Hindlimb muscle (tissue), 1 donor: ENCODE measurements at places on chromosomes 2 and 18.

GRCh38 chr2:123502931-123503330 is 522.2 kb upstream of the CNTNAP5 start:
- no peak for DNase-seq

DNA sequence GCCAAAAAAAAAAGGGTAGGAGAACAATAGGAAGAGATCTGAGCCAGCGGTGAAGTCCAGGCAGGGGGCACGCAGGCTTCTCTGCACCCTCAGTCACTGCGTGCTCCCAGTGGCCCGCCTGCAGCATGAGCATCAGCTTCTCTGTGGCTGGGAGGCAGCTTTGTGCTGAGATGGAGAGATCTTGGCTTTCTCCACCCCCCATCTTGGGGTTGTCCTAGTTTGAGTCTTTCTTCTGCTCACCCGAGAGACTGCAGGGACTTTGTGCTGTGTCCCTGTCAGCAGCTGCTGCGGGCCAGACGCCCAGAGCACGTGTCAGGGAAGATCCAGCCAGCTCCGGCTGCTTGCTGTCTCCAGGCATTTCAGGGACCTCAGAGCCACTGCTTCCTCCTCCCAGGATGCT is 20.3 kb downstream of the TRAPPC12 start:
- DNase-seq, result peak; percentile 67

DNA sequence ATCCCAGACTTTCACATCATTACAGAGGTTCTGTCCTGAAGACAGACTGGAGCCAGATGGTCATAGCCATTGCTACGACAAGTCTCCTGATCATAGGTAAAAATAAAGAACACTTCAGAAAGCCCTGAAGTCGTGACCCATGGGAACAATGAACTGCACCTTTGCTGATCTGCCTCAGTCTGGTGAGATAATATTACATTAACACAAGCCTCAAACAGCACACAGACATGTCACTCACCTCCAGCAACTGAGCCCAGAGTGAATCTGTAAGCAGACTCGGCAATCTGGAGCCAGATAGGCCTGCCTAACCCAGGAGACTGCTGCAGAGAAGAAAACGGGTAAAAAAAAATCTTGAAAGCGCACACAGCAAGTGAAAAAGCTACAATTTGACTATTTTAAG is 79.2 kb downstream of the SLC25A12 start:
- no peak for DNase-seq

DNA sequence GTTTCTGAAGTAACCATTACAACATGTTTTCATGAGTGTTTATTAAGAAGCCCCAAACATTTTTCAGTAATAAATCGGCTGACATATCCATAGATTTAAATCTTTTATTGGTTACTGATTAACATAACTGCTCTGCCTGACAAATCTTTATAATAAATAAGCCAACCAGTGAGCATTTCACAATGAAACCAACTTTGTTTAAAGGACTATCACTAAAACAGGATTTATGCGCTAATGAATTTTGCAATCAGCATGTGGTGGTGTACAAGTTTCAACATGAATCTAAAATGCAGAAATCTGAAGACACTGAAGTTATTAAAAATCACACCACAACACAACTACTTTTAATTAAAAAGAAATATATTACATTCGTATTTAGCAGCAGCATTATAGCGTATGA is 166.7 kb downstream of the MEIS1 start:
- no peak for DNase-seq

DNA sequence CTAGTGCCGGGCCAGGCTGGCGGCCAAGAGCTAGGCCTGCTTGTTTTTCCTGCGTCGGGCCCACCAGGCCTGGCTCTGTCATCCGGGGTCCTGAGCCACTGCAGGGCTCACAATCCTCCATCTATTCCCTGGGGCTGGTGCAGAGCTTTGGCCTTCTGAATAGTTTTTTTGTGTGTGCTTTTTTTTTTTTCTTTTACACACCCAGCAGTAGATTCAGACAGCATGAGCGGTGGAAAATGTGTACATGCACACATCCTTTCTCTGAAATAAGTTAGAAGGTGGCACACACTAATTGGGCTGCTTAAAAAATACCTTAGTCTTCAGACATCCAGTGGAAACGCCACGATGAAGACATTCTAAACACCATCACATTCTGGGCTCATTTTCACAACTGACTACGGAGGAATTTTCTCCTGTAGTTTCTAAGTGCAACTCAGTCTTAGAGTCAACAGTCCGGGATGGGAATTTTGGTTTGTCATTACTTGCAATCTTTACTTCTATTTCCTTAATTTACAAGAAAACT is 6.1 kb downstream of the ZFP36L2 start:
- DNase-seq, result no peak

DNA sequence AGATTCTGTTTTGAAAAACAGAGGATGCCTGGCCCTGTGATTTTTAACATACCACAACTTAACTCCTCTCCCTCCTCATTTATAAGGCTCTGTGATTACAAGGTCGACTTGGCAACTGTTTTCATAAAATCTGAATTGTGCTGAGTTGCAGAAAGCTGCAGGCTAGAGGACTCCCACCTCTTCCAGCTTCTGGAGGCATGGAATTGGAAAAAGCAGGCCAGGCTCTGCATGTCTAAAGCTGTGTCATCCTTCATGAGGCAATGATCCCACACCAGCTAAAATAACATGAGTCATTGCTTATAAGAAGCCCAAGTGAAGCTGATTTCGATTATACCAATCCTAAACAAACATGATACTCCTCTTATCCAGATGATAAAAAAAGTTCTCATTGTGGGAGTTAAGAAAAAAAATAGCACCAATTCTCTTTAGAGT is 11.7 kb downstream of the ARHGAP28 start:
- DNase-seq, result peak; percentile 67

DNA sequence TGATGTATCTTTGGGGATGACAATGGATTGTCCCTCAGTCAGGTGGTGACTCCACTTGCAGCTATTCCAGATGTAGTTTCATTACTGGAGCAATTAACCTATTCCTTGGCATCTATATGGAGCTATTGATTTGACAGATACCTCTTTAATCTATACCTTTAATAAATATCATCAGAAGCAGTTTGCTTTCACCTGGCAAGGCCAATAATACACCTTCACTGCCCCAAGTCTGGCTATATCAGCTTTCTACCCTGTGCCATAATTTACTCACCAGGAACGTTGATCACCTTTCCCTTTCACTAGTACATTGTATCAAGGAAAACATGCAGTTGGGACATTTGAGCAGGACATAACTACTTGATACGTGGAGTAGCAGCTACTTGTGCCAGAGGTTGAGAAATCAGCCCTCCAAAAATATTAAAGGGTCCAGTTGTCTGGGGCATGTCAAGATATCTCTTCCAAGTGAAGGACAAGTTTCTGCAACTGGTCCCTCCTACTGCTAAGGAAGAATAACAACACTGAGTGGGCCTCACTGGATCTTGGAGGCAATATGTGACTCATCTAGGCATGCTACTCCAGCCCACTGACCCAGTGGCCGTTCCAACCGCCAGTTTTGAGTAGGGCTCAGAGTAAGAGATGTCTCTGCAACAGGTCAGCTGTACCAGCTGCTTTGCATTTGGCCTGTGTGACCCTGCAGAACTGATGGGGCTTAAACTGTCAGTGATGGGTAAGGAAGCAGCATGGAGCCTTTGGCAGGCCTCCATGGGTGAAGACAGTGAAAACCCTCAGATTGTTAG is 67.0 kb downstream of the PSMG2 start:
- no peak for DNase-seq

GRCh38 chr2:240601831-240602160 is 15.3 kb downstream of the CAPN10 start:
- no peak for DNase-seq

GRCh38 chr18:58848685-58849084 is 16.0 kb upstream of the ZNF532 start:
- no peak for DNase-seq

- DNase-seq, result no peak
Measured at GRCh38 chr2:88159481-88159880, 10.7 kb upstream of the THNSL2 start.

DNA sequence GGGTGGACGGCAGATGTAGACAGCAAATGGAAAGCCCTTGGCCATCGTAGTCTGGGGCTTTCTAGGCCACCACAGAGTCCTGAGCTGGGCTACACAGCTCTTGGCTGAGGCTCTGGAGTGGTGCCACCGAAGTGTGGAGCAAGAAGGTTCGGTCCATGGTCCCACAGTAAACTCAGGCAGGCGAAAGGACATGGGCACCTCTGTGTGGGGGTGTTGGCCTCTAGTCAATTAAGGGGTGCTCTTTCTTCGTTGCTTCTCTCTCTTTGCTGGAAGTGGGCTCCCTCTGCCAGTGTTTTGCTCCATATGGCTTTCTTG is 34.7 kb upstream of the MRPL33 start:
- no peak for DNase-seq

DNA sequence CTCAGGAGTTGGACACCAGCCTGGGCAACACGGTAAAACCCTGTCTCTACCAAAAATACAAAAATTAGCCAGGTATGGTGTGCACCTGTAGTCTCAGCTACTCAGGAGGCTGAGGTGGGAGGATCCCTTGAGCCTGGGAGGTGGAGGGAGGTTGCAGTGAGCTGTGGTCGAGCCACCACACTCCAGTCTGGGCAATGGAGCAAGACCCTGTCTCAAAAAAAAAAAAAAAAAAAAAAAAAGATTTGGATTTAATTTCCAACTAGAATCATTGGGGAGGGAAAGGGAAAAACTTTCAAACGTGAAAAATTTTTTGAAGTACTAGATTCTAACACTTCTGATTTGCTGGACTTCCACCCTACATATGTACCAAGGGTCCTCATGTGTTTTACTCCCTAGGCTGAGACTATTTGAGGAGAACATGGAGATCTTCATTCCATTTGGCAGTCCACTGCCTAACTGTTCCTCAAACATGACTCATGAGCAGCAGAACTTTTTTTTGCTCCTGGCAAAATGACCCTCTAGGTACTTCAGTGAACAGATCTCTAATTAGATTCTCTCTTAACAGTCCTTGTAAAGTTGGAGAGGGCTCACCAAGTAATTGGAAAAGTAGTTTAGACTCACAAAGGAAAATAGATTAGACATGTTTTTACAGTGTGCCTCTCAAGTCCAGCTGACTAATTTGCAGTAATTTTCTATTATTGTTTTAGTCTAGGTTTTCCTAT is 267.6 kb downstream of the METTL4 start:
- no peak for DNase-seq

GRCh38 chr2:172437419-172438341 is 10.3 kb downstream of the ITGA6 start:
- no peak for DNase-seq

GRCh38 chr18:45939236-45939635 is 27.9 kb downstream of the EPG5 start:
- DNase-seq, result no peak

GRCh38 chr2:101264360-101264939 is 11.8 kb downstream of the CNOT11 start:
- no peak for DNase-seq

DNA sequence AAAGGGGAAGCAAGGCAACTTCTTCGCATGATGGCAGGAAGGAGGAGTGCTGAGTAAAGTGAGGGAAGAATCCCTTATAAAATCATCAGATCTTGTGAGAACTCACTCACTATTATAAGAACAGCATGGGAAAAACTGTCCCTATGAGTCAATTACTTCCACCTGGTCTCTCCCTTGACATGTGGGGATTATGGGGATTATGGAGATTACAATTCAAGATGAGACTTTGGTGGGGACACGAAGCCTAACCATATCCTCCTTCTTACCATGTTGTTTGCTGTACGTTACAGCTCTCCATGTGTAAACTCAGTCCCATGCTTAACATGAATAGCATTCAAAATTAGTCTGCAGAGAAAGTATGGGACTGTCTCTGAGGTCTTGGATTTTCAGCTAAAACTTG is 1096.8 kb upstream of the ACVR2A start:
- no peak for DNase-seq

- no peak for DNase-seq
Measured at GRCh38 chr2:170122883-170123547, 54.9 kb upstream of the MYO3B start.

GRCh38 chr18:79523736-79524180 is 128.0 kb downstream of the NFATC1 start:
- no peak for DNase-seq

GRCh38 chr18:59132810-59133465 is 6.7 kb upstream of the SEC11C start:
- DNase-seq, result no peak

GRCh38 chr18:71047882-71048281 is 759.0 kb downstream of the SOCS6 start:
- no peak for DNase-seq

GRCh38 chr2:211881449-211881848 is 657.2 kb downstream of the ERBB4 start:
- no peak for DNase-seq

DNA sequence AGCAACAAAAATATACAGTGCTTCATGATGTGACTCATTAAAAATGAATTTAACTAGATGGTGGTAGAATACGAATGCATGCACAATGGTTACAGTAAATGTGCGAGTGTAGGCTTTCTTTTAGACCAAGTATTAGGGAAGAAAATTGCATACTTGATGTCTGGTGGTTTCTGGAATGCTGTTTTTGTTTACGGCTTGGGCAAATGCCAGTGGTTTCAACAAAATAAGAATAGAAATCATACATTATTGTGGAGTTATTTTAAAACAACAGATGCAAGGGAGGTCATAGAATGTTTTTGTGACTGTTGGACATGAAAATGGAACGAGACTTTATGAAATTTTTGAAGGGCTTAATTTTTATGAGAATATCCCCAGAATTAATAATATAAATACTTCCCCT is 580.9 kb downstream of the PLCL1 start:
- no peak for DNase-seq

DNA sequence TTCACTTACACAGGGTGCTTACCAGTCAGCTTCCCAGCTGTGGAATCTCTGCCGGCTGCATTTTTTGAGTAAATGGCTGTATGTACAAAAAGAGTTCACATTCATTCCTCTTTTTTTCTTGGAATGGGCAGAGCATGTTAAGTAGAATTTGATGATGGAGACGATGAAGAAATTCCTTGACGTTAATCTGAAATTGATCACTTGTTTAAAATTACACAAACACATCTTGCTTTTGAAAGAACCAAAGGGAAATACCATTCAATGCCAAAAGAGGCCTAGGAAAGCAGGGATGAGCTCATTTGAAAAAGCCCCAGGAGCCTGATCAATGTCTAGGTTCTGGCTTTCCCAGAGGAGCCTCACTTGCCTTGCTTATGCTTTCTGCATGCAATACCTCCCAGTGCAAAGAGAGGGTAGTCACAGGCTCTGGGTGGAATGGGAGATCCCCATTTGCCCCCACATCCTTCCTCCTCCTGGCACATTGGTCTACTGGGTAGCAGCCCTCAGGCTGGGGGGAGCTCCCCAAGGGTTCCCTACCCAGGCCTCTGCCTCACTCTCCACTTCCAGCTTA is 12.3 kb upstream of the SMAD7 start:
- no peak for DNase-seq

GRCh38 chr2:153584244-153584643 is 105.7 kb upstream of the RPRM start:
- no peak for DNase-seq

GRCh38 chr2:221289846-221290245 is 282.3 kb downstream of the EPHA4 start:
- DNase-seq, result no peak
